PC-3 (cell line): ENCODE measurements at places on chromosomes 7 and 10.
A peak's percentile ranks its signal among the peaks of the same experiment; 100 is the strongest.

DNA sequence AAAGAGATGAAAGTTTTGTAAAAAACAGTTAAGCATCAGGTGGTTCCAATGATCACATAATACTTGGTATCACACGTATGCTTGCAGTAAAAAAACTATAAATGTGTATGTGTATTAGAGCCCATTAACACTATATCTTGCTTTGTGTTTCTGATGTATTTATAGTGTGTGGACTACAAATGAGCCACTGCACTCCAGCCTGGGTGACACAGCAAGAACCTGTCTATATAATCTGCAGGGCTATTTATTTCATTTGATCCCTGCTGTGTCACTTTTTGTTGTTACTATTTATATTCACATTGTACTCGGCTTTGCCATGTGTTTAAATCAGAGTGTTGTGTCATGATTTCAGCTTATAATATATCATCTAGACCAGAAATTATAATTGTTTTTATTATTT lies 487.8 kb upstream of the TEX47 start:
- no peak for DNase-seq

DNA sequence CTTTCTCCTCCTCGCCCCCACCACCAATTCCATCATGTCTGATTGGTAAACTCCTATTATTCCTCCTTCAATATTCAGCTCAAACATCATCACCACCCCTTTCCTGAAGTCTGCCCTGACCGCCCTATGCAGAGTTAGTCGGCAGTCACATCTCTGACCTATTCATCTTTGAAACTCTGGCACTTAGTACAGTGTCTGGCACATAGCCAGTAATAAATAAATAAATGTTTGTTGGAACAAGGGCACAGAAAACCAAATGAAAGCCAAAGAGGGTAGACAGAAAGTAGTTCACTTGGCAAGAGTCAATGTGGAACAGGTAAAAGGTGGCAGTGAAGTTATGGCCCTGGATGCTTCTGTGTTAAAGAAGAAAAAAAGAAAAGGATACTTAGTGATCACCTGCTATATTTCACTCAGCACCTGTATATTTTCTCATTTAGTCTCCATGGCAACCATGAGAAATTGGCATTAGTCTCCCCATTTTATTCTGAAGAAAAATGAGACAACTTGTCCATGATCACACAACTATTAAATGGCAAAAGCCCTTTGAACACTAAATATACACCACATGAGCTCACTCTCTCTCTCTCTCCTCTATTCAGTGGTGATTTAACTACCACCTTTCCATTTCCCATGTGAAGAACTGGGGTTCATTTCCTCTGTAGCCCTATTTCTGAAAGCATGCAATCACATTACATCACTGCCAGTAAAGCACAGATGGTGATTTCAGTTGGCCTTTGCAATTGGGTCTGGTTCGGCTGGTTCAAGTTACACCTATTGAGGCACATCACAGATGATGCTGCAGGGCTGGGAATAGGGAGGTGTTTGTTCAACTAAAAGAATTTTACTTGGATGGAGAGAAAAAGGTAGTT lies 25.3 kb downstream of the CHCHD3 start:
- DNase-seq, result no peak

DNA sequence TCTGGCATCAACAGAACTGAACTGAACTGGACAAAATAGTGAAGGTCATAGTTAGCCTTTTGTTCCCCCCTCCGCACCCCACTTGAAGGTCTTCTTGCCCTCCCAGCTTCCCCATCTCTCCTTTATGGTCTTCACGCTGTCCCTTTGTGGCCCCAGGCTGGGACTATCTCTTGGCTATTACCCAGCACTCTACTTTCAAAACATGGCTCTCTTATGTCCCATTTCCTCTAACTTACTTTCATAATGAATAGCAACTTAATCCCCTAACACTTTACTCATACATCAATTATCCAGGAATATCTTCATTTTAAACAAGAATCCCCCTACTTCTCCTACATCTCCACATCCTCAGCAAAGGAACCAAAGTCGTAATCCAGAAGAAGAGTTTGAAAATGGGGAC lies 135.3 kb upstream of the ITGB1 start:
- DNase-seq, result no peak

DNA sequence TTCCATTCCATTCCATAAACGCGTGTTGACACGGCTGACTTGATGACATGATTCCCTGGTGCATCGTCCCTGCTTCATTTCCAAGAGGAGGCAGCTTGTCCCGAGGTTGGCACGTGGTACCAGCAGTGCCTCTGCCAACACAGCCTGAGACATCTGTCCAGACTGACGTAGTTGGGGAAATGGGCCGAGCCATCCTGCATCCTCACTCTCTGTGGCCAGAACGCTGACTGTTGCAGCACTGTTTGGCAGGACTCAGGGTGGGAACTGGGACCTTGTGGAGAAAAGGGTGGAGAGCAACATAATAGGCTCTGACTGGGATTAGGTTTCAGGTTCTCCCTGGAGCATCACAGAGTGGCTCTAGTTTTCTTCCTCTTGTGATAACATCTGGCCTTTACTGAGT lies 118.6 kb upstream of the BTBD16 start:
- no peak for DNase-seq

GRCh38 chr7:42126475-42127231 lies 110.4 kb downstream of the GLI3 start:
- DNase-seq, result no peak

GRCh38 chr7:44980393-44981034 lies 1.7 kb upstream of the MYO1G start:
- no peak for DNase-seq

DNA sequence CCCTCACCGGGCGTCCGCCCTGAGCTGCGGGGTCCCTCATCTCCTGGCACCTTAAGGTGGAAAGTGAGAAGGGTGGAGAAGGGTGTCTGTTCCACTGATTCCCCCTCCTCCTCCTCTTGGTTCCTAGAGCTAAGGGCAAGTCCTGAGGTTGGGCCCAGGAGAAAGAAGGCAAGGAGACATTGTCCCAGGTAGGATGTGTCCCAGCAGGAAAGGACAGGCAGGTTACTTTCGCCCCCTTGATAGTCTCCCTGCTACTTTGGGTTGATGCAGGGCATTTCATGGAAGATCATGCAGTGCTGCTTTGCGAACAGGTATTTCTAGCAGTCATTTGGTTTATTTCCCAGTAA lies 582 bp downstream of the STEAP2 start:
- peak; percentile 6 for DNase-seq

GRCh38 chr7:47239034-47239433 lies 342.9 kb downstream of the TNS3 start:
- no peak for DNase-seq

DNA sequence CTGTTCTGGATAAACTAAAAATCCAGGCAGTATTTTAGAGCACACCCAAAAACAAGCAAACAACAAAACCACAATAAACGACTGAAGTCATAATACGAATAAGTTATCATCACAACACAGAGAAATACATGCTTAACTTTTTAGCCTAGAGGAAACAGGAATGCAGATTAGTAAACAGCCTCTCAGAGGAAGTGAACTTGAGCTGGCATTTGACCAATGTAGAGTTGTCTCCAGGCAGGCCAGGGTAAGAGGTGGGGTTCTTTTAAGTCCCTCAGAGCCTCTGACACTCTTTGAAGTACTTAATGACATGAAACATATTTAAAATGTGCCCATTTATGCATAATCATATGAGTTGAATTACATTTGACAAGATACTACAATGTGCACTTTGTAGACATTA lies 43.3 kb upstream of the PLXDC2 start:
- DNase-seq, result no peak

DNA sequence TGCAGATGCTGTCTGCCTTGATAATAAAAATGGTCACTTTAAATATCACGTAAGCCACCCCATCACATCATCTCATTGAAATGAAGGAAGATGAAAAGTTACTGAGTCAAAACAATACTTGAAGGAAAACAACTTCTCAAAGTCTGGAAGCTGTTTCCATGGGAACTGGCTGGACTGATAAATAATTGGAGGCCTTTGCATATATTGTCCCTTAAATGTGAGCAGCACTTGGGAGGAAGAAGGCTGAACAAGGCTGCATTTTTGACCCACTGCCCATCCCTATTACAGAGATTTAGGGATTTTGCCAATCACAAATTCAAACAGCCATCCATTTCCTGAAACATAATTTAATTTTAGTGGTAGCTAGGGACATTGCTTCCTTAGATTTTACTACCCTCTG lies 18.2 kb upstream of the MAGI2 start:
- DNase-seq, result no peak

DNA sequence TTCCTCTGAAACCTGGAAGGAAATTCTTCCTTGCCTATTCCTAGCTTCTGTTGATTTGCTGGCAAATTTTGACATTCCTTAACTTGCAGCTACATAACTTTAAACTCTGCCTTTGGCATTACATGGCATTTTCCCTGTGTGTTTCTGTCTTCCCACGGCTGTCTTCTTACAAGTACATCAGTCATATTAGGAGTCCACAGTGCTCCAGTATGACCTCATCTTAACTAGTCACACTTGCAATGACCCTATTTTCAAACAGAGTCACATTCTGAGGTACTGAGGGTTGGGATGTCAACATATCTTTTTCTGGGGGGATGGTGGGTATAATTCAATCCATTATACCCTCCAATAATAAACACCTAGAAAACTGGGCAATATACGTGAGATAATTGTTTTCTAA lies 37.4 kb upstream of the EPHB6 start:
- no peak for DNase-seq

DNA sequence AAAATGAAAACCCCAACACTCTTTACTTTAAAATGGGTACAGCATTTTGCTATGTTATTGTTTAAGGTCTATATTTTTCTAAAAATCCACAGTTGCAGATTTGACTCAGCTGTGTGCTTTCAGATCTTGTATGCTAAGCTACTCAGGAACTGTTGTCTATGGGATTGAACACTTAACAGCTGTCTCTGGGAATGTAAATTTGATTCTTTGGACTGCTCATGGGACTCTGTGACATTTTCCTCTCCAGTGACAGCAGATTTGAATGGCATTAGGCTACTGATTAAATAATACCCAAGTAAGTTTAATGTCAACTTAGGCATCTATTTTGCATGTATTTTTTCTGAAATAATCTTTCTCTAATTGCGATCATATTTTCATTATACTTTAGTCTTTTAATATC lies 1.7 kb upstream of the CD36 start:
- DNase-seq, result no peak

DNA sequence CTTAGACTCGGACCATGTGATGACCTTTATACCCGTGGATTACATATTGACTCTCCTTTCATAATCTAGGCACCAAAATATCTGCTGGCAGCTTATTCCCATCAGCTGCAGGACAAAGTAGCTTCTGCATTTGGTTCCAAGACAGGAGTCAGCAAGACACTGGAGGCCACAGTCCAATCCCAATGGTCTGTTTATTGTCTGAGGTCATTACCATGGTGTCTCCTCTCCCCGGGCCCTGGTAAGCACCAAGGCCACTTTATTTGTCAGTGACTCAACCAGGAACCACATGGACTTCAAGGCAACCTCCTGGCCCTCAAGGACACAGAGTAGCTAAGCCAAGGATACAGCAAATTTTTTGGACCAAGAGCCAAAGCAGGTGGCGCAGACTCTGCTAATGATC lies 36.1 kb downstream of the KCNMA1 start:
- peak; percentile 40 for DNase-seq

DNA sequence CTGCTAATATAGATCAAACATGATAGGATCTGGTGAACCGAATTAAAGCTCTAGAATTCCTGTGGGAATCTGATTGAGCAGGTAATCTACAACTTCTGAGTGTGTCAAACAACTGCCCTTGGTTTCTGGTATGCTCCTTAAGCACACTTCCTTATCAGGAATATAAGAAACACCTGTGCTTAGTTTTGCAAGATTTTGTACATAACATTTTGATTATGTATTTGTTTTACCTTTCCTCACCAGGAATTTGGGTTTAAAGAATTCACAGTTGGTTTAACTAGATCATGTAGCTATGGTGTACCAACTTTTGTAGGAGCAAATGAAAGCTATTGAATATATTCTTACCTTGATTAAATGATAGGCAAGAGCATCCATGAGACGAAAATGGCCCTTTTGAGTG lies 40.6 kb downstream of the MCU start:
- no peak for DNase-seq

GRCh38 chr10:99276848-99277486 lies 41.3 kb upstream of the HPSE2 start:
- DNase-seq, result peak; percentile 56
